ENCODE measurements at places on chromosomes 6 and 20.

DNA sequence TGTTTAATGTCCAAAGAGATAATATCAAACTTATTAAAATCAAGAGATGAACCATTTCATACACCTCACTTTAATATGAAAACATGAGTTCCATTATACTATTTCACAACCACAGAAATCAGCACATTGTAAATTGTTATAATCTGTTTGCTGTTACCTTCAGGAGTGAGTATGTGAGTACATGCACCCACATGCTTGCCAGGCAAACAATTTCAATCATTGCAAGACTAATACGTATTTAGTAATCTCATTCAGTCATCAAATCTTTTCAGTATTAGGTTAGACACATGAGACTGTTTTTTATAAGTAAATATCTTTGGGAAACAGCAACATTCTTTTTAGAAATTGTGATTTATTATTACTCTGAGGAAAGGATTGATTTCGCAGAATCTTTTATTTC is 9.3 kb upstream of the EPM2A start:
- no peak for DNase-seq

- DNase-seq, result peak; percentile 35
Observed at GRCh38 chr6:42402184-42402583, 49.5 kb downstream of the TRERF1 start.

- DNase-seq, result no peak
Observed at GRCh38 chr6:31740397-31741223, 805 bp downstream of the MSH5 start.

DNA sequence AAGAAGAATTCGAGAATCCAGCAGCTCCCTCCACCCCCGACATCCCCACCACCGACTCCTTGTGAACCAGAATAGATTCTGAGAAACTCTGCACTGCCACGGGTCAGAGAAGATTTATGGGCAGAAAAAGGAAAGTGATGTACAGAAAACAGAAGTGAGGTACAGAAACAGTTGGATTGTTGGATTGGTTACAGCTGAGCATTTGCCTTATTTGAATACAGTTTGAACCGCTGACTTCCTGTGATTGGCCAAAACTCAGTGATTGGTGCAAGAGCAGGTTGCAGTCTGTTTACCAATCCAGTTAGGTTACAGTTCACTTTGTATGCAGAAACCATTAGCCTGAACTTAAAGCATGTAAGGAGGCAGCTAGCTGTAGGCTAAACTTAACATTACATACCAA is 131.2 kb upstream of the HDDC2 start:
- DNase-seq, result no peak

- no peak for DNase-seq
Observed at GRCh38 chr6:33607784-33608161, 13.3 kb upstream of the ITPR3 start.

GRCh38 chr20:10619427-10619826 is 54.4 kb downstream of the JAG1 start:
- no peak for DNase-seq

DNA sequence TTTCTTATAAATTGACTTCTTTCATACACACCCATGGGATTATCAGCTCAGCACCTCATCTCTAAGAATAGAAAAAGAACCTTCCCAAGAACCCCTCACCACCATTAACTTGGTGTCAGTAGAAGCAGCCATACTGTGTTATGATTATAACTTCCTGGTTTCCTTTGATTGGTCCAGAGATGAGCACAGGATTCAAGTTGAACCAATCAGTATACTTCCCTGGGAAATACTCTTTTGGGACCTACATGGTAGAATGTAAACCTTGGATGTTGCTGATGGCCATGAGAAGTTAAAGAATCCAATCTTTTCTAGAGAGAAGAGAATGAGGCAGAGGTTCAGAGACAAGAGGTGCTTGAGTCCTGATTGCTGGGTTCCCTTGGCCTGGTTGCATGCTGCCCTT is 190.8 kb downstream of the BMP7 start:
- DNase-seq, result no peak

DNA sequence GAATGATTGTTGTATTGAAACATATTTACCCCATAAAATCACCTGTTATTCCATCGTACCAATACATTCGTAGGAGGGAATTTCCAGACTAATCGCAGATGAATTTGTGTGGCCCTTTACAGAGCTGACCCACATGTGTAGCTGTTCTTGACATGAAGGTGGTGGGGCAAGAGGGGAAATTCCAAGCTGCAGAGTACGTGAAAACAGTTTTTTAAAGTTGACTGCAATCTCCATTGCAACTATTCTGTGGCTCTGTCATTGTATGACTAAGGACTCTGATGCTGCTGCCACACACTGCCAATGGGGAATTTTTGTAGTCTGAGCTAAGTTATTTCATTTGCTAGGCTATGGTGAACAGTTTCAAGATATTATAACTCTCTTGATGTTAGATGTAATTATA is 46.4 kb upstream of the ADTRP start:
- DNase-seq, result no peak

- no peak for DNase-seq
Observed at GRCh38 chr6:56555438-56555872, 87.2 kb downstream of the DST start.

GRCh38 chr6:169957351-169957963 is 206.0 kb downstream of the ERMARD start:
- no peak for DNase-seq

GRCh38 chr6:11217360-11218101 is 14.9 kb downstream of the NEDD9 start:
- DNase-seq, result no peak

- no peak for DNase-seq
Observed at GRCh38 chr6:79864001-79864400, 83.4 kb downstream of the ELOVL4 start.

DNA sequence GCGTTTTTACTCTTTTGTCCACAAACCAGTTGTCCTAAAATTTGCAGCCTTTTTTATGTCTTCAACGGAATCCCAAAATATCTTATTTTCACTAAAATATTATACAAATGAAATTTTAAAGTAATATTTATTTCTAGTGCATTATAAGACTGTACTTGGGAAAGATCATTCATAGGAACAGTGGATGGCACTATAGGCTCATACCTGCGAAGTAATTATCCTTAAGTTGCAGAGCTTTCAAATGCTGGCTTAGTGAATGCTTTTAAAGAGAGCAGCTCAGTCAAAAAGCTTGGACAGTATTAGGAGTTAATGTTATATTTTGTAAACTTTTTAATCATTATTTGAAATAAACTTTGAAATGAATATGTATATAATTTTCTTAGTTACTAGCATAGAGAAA is 254.9 kb downstream of the CDKAL1 start:
- no peak for DNase-seq
